Type B pancreatic cell (in vitro differentiated cells): ENCODE measurements at places on chromosomes 11 and 22.
A peak's percentile ranks its signal among the peaks of the same experiment; 100 is the strongest.

GRCh38 chr11:108897071-108897481, 232.2 kb downstream of the DDX10 start:
- DNase-seq: no peak

DNA sequence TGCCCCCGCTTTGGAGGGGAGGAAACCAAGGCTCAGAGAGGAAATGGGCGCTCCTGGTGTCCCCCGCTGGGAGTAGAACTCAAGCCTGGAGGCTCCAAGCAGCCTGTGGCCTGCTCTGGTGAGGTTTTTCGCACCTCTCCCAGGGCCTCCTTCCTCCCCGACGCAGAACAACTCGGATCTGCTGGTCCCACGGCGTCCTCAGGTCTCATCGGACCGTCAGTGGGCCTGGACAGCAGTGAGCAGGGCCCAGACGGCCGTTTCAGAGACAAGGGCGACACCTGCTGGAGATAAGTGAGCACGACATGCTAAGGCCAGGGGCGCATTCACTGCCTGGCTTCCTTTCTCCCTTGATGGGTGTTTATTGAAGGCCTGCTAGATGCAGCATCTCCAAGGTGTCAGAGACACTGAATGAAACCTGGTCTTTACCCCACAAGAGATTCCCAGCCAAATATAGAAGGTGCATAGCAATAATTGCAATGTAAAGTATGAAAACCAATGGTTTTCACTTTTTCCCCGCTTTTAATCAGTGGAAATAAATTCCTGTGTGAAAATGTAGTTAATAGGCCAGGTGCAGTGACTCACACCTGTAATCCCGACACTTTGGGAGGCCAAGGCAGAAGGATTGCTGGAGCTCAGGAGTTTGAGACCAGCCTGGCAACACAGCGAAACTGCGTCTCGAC, 26.9 kb upstream of the CD82 start:
- peak; percentile 86 for DNase-seq

DNA sequence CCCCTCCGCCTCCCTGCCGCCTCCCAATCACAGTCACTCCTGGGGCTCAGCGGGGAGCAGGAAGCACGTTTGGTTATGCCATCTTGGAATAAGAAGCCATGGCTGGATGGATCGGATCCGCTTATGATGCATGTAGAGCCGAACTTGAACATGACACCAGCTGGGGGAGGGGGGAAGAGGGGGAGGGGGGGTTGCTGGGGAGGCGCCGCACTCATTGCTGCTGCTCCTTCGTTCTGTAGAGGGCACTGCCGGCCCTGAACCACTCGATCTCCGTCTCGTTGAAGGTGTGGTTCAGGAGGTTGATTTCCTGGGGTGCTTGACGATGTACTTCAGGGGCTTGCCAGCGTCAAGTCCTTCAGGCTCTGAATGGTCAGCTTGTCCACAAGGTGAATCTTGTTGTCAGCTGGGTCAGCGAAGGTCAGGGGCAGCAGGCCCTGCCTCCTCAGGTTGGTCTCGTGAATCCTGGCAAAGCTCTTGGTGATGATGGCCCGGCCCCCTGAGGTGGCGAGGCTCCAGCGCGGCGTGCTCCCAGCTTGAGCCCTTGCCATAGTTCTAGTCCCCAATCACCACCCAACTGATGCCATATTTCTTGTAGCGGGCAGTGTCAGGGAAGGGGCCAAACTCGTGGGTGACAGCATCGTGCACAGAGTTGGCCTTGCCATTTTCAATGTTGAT, 476.9 kb upstream of the ISX start:
- DNase-seq: no peak

GRCh38 chr11:75900848-75901247, 85.8 kb downstream of the UVRAG start:
- no peak for DNase-seq

DNA sequence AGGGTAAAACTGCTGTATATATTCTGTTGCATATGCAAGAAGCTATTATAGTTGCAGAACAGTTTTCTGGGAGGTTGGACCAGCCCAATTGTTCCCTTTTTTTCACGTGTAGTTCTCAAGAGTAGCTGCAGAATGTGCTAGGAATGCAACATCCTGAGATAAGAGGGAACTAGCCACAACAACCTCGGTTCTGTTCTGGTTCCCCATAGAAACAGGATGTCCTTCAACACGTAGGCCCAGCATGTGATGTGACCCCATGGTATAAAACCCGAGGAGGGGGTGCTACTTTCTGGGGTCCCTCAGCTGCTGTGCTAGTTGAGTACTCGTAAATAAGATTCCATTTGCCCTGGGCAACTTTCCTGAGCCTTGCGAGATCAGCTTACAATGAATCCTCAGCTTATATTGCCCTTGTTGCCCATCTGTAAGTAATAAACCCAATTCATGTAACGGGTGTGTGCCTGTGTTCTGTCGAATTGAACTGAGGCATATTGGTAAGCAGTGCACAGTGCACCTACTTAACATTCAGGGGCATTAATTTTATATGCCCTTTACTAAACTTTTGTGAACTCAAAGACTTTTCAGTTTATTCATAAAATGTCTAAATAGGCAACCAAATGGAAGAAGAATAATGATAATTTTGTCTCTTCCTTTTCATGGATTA, 23.0 kb upstream of the TRAF6 start:
- no peak for DNase-seq

DNA sequence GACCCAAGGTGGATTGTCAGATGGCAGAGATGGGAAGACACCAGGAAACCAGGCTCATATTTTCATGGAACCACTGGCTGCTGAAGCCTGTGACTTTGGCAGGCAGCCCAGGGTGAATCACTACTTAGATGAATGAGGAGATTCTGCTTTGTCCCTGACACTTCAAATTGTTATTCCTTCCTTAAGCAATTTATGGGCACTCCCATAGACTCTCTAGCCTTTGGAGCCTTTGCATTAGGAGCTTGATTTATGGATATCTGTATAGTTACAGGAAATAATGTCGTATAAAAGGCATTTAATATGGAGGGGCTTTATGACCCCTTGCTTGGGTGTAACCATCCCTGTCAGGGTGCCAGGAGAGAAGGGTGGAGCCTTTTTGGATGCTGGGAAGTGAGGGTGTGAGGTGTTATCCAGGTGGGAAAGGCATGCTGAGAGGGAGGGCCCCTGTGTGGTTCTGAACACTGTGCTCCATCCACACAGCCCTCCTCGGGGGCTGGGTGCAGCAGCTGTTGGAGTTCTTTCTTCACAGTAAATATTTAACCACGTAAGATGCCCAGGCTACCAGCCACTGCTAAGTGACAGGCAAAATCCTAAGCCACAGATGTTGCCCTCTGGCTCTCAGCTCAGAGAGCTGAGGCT, 35.3 kb downstream of the IL18 start:
- no peak for DNase-seq

GRCh38 chr11:31106968-31107576, 262.5 kb downstream of the DCDC1 start:
- DNase-seq: no peak

- no peak for DNase-seq
Observed at GRCh38 chr22:40414838-40415505, 44.6 kb downstream of the SGSM3 start.

DNA sequence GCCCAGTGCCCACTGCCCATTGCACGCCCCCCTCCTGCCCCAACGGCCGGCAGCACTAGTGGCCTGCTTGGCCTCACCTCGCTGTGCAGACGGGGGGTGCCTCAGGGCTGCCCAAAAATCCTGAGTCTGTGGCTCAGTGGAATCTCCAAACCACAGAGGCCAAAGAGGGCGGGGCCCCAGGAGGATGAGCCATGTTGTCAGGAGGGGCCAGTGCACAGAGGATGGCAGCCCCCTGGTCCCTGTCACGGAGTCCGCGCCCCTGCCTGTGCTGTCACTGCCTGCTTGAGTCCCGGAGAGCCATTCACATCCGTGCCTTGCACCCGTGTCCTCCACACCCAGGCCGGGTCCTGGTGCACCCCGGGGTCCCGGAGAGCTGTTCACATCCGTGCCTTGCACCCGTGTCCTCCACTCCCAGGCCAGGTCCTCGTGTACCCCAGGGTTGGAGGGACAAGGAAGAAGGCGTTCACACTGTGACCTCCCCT, 36.4 kb upstream of the MUC5AC start:
- peak; percentile 68 for DNase-seq

DNA sequence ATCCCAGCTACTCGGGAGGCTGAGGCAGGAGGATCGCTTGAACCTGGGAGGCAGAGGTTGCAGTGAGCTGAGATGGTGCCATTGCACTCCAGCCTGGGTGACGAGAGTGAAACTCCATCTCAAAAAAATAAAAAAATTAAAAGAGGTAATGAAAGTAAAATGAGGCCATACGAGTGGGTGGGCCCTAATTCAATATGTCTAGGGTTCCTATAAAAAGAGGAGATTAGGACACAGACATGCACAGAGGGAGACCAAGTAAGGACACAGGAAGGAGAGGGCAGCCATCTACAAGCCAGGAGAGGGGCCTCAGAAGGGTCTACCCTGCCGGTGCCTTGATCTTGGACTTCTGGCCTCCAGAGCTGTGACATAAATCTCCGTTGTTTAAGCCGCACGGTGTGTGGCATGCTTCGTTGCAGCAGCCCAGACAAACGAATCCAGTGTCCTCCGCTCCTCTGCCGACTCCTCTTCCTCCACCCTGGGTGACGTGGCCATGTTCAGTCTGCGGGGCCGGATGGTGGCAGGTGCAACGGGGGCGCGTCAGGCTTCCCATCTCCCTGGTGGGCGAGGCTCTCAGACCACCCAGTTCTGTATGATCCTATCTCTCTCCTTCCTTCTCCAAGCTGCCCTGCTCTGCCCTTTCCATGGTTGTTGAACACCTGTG, 51.6 kb upstream of the PARVG start:
- DNase-seq: no peak

GRCh38 chr22:19869497-19870152, 15.0 kb upstream of the GNB1L start:
- DNase-seq: peak; percentile 61

DNA sequence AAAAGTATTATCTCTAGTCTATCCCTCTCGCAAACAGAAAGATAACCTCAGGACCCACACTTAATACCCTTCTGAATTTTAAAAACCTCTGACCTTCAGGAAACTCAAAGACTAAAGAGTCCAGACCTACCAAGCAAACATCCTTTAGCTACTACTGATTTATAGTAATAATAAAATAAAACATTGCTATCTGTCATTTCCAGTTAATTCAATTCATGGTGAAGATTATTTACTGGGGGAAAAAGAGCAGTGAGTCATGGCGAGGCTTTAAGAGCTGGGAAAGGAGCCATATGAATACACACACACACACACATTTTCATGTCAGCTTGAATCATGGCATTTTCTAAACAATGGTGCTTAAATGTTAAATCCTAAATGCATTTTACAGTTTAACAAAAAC, 87.1 kb downstream of the FAM76B start:
- no peak for DNase-seq

GRCh38 chr11:398826-399225, 4.8 kb downstream of the PKP3 start:
- DNase-seq: no peak

DNA sequence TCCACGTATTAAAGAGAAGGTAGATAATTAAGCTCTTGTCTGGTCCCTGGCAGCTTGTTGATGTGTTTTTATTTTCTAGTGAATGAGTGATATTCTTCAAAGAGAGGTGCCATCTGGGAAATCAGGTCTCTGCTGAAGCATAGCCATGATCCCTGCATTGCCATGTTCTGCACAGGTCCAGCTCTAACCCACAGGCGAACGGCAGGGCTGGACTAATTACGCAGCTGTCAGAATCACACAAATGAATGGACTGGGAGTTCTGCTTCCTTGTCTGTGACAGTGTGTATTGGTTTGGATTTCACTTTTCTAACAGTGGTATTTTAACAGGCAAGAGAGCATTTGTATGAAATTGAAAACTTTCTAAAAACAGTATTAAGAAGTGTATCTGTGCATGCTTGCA, 235.6 kb downstream of the FAT3 start:
- no peak for DNase-seq

- no peak for DNase-seq
Observed at GRCh38 chr11:86678296-86678695, 5.9 kb upstream of the ME3 start.

GRCh38 chr11:65663639-65664200, 1.0 kb upstream of the RELA start:
- DNase-seq: no peak

DNA sequence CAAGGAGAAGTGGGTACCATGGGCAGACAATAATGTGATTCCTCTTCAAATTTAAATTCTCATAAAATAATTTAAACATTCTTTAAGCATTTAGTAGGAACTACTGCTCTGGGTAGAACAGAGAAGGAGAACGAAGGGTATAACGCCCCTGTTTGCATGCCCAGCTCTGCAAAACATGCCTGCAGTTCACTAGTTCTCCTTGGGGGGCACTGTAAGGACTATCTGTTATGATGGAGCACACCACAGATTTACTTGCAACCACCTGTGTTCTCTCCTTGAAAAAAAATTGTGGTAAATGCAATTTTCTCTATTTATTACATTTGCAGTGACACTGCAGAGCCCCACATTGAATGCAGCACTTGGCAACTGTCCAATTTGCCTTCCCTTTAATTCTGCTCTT, 100.3 kb downstream of the GUCY1A2 start:
- DNase-seq: no peak

DNA sequence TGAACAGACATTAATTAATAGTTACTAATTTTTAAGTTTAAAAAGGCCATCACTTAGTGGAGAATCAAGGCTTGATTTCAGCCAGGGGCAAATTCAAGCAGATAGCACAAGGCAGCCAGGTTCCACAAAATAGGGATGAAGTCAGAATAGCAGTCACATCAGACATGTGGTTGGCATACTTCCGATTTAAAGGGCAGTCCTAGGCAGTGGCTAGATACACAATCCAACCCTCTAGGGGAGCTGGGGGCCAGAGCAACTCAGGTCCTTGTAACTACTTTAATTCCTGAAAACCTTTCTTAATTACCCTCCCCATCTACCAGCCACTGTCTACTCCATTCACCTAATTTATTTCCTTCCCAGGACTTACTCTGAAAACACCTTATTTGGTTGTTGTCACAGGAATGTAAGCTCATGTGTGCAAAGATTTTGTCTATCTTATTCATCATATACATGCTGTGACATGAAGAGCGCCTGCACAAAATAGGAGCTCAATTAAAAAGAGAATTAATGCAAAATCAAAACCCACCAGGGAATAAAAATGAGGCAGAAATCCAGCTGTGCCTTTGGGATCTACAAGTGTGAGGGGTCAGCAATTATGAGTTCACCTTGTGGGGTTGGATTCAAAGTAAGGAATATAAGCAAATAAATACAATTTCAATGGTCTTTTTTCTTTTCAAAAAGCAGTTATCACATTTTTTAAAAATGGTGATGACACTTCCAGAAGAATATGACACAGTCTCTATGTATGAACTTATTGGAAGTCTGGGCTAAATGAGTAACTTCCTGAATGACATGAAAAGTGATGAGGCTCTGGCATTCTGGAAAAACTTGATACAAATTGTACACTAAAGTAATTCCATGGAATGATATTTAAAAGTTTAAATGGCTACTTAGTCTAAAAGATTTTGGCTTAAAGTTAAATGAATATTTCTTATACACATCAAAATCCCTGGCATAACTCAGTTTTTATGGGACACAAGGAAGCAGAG, 53.8 kb downstream of the COPB1 start:
- no peak for DNase-seq
